ENCODE measurements at places on chromosomes 3 and 15. TPM values are rescaled to one million over a fixed set of nuclear protein-coding genes. Genes with fewer than 3 reads are reported as not detected.

- no peak for DNase-seq
These were observed 1.5 kb upstream of the SNX22 start for GRCh38 chr15:64149893-64150578.

DNA sequence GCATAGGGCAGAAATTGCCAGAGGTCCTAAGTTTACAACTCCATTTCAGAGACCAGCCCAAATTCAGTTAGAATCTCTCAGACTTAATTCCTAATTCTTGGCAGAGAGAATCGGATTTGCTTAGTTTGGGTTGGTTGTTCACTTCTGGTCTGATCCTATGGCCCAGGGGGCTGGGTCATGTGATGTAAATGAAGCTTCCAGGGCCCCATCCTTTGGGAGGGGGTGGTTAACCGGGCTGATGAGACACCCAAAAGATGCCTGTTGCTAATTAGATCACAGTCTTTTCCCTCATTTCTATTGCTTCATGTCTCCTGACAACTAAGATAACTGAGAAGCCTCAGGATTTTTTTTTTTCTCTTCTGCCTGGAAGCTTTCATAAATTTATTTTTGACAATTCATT is 11.1 kb upstream of the ZNF620 start:
- no peak for DNase-seq

DNA sequence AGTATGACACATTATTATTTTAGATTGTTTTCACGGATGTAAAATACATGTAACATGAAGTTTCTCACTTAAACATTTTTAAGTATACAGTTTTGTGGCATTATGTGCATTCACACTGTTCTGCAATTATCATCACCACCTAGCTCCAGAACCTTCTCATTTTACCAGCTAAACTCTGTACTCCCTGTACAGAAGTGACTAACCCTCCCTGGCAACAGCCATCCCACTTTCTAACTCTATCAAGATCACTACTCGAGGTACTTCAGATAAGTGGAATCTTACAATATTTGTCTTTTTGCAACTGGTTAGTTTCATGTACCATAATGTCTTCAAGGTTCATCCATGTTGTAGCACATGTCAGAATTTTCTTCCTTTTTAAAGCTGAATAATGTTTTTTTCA is 116.3 kb upstream of the IGF1R start:
- DNase-seq = no peak

- DNase-seq = no peak
These were observed 567.1 kb downstream of the EDEM1 start for GRCh38 chr3:5754602-5755001.

The C2CD4A gene
- not detected for total RNA-seq

The GOLGA8T gene
- under 0.01 TPM for total RNA-seq

- no peak for DNase-seq
These were observed 230.3 kb upstream of the TBL1XR1 start for GRCh38 chr3:177427540-177427939.

GRCh38 chr3:30040126-30040525 is 566.3 kb upstream of the TGFBR2 start:
- no peak for DNase-seq

- no peak for DNase-seq
These were observed 23.1 kb upstream of the RHO start for GRCh38 chr3:129505341-129505740.

- DNase-seq = peak; percentile 82
These were observed 136.8 kb upstream of the CCDC54 start for GRCh38 chr3:107240183-107241091.

The P2RY13 gene
- total RNA-seq = not detected

The CLRN1 gene
- not detected for total RNA-seq

The TRANK1 gene
- total RNA-seq = 13.4 TPM

DNA sequence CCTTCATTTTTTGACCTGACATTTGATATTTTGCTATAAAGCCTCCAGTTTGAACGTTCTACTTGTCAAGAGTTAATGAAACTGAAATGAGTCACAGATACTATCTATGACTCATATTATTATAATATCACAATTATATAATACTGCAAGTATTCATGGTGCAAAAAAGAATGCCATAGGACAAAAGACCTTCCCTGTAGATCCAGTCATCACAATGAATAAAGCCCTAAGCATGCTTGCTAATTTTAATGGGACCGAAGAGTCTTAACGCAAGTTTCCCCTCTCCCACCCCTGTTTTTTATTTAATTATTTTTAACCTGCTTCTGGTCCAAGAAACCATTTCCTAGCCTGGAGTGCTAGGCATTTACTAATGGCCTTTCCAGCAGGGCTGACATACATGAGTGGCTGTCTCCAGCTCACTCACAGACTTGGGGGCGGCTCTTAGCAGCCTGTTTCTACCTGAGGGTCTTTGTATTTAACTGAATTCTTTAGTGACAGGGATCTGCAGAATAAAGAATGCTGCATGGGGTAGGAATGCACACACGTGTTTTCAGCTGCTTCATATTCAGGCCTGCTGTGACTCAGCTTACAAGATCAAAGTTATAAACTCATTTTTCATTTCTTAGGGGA is 61.2 kb downstream of the THBS1 start:
- no peak for DNase-seq

GRCh38 chr15:71820127-71820526 is 9.8 kb downstream of the NR2E3 start:
- no peak for DNase-seq

The PLA2G4F gene
- not detected for total RNA-seq

DNA sequence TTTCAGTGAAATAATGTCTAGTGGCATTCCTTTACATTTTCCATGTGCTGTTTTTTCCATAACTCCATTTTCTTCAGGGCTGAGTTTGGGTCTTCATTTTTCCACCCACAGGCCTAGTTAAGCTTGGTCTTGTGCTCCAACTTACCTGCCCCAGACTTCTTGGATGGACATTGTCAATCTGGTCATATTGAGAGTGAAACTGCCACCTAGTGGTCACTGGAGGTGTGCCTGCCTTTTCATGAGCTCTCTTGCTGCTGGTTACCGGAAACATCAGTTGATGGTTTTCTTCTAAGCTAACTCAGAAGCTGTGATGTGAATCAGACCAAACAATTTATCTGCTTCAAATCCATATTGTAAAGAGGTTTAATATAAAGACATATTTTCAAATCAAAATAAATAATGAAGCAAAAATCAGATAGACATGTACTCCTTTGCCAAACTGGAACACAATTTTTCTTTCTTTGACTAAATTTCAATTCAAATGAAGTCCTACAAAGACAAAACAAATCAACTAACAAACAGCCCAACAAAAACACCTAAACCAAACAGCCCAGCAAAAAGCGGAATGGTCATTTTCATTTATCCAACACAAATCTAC is 135.1 kb upstream of the RASGRP1 start:
- DNase-seq = peak; percentile 59

DNA sequence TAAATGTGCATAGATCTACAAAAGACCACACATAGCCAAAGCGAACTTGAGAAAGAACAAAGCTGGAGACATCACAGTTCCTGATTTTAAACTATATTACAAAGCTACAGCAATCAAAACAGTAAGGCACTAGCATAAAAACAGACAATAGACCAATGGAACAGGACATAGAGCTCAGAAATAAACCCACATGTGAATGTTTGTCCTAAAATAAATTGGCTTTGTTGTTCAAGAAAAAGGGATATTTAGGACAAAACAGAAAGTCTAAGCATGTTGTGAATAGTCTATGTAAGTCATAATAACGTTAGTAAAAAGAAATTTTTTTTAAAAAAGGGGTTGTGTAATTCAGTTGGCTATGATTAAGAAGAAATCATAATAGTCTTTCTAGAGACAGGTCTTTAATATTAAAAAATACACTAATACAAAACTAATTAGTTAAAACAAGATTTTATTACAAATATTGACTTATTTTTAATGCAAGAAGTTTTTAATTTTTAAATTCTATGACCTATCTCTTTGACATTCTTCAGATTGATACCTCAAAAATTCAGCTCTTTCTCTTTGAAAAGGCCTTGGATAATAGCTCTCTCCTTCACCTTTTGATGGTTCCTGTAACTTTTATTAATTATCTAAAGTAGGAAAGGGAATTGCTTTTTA is 11.6 kb downstream of the TMEM212 start:
- no peak for DNase-seq

DNA sequence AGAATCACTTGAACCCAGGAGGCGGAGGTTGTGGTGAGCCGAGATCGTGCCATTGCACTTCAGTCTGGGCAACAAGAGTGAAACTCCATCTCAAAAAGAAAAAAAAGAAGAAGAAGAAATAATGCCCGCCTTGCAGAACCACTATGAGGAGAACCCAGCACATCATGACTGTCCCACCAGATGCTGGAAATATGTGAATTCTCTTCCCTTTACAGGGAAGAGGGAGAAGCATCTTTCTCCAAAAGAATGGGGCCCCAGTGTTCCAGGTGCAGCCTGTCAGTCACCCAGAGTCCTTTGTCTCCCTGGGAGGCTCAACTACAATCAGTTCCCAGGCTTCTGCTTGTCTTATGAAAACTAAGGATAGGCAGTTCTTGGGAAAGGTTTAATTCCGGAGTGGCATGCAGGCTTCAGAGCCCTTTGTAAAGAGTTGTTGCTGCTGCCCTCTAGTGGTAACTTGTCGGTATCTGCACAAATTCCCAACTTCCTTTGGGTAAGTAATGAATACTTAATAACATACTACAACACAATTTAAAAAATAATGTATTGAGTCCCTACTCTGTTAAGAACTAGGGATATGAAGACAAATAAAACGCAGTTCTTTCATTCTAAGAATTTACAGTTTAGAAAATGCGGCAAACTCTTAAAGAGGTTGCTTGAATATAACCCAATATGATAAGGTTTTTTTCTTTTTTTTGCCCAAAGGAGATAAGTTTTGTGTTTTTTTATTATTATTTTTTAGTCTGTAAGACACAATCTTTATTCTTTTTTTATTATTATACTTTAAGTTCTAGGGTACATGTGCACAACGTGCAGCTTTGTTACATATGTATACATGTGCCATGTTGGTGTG is 18.6 kb upstream of the TICRR start:
- DNase-seq = peak; percentile 82

The NOX5 gene
- total RNA-seq = 0.64 TPM

The IGSF10 gene
- 0.97 TPM for total RNA-seq

GRCh38 chr3:133400006-133400515 is at the start of gene BFSP2:
Gene BFSP2, plus strand, starts transcription at chr3:133400056. Its CDS starts 28 bp downstream, at chr3:133400084.
- no peak for DNase-seq

DNA sequence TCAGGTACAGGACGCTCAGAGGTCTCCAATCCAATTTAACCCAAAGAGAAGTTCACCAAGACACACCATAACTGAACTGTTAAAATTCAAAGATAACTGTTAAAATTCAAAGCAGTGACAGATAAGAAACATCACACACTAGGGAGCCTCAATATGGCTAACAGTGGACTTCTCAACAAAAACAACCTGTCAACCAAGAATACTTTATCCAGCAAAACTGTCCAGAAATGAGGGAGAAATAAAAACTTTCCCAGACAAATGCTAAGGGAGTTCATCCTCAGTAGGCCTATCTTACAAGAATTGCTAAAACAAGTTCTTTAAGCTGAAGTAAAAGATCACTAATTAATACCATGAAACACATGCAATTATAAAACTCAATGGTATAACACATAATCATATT is 36.3 kb upstream of the MYLK start:
- peak; percentile 3 for DNase-seq

- DNase-seq = no peak
These were observed 130.4 kb upstream of the PLXNA1 start for GRCh38 chr3:126852511-126852910.

GRCh38 chr3:193231201-193231600 is 9.8 kb upstream of the PLAAT1 start:
- DNase-seq = no peak

- DNase-seq = no peak
These were observed 21.4 kb downstream of the HDC start for GRCh38 chr15:50244153-50244552.
